ENCODE measurements at places on chromosomes 7 and 10.

GRCh38 chr7:1941464-1942242, 271.6 kb downstream of the ELFN1 start:
- no peak for DNase-seq

DNA sequence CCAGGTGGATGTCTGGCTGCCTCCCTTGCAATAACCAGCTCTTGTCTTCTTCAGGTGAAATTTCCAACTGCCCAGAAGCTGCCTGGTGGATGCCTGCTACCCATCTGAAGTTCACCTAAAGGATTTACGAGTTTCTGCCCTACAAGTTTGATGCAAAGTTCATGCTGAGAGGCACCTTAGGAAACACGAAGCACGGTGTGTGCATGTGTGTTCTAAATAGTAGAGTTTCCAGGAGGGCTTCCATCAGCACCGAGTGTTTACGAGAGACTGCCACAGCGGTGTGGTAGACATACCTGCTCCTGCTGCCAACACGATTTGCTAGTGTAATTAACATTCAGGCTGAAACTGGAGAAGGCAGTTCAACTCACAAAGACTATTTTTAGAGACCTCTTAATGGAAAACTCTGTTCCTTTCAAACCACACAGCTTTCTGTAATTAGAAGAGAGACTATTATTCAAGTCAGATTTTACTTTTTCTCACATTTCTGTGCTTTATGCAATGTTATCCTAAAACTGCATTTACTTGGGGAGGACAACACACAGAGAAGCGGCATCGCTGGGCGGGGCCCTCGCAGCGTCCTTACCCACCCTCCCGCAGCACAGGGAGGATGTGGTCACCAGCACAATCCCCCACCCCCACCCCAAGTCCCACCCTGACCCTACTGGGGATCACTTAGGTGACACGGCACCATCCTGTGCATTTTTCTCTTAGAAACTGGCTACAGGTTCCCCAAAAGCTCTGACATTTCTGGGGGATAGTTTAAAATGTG, 15.5 kb upstream of the CPXM2 start:
- no peak for DNase-seq

DNA sequence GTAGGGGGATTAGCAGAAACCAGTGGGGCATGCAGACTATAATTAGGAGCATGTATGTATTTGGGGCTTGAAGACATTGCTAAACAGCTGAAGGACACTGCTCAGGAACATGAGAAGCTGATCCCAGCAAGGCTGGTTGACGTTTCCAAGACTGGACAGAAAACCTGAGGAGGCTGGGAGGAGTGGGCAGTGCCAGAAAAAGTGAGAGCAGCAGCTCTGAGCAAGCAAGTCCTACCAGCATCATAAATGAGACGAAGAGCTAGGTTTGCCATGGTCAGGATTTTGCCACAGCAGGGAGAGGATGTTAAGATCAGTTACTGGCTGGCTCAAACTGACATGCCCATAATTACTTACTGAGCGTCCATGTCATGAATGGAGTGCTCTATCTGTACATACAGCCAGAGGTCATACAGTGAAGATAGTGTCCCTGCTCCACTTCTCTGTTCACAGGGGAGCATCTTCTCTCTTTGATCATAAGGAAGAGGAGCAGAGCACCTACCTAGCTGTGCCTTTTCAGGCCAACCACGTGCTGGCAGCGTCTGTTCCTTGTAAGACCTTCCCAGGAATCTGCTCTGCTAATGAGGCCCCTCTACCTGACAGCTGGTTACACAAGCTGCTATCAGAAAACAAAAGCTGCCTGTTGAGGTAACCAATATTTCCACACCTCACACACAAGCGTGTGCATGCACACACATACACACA, 44.7 kb downstream of the PDE1C start:
- no peak for DNase-seq

GRCh38 chr7:85172530-85172941, 14.3 kb downstream of the SEMA3D start:
- peak; percentile 53 for DNase-seq

GRCh38 chr10:62887642-62888041, 71.5 kb upstream of the EGR2 start:
- DNase-seq = no peak

DNA sequence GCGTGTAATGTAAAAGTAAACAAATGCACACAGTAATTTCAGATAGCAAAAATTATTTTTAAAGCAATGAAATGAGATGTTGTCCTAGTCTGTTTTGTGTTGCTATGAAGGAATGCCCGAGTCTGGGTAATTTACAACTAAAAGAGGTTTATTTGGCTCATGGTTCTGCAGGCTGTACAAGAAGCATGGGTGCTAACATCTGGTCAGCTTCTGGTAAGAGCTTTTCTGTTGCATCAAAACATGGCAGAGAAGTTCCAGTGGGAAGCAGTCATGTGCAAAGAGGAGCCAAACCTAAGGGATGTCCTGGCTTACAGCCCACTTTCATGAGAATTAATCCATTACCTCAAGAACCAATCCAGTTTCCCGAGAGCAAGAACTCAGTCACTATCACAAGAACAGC, 62.9 kb upstream of the MNX1 start:
- no peak for DNase-seq

- DNase-seq = peak; percentile 64
Observed at GRCh38 chr10:111756217-111757061, 427.1 kb downstream of the GPAM start.

DNA sequence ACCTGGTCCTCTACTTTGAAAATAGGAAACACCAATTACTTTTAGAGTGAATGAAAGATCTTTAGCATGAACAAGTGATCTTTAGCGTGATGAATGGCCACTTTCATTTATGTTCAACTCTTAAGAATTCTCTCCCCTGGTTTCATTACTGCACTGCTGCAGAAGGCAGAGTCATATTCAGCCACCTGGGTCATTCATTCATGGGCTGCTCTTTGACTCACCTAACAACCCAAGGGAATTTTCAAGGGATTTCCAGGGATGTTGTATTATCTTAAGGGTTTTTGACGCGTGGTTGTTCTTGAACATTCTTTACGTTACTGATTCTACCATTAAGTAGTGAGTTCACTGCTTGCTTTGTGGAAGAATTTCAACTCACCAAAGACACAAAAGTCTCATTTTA, 87.3 kb upstream of the STK17A start:
- no peak for DNase-seq

Data from urothelium cell line (cell line).